Stromal cell of bone marrow (primary cell): ENCODE measurements at places on chromosomes 2 and 18.

- DNase-seq: no peak
These were observed 60.7 kb downstream of the KCTD18 start for GRCh38 chr2:200449149-200449548.

- DNase-seq: no peak
These were observed 21.0 kb upstream of the PTMA start for GRCh38 chr2:231687133-231687852.

GRCh38 chr2:140498360-140498759 lies 1632.5 kb downstream of the LRP1B start:
- DNase-seq: no peak

DNA sequence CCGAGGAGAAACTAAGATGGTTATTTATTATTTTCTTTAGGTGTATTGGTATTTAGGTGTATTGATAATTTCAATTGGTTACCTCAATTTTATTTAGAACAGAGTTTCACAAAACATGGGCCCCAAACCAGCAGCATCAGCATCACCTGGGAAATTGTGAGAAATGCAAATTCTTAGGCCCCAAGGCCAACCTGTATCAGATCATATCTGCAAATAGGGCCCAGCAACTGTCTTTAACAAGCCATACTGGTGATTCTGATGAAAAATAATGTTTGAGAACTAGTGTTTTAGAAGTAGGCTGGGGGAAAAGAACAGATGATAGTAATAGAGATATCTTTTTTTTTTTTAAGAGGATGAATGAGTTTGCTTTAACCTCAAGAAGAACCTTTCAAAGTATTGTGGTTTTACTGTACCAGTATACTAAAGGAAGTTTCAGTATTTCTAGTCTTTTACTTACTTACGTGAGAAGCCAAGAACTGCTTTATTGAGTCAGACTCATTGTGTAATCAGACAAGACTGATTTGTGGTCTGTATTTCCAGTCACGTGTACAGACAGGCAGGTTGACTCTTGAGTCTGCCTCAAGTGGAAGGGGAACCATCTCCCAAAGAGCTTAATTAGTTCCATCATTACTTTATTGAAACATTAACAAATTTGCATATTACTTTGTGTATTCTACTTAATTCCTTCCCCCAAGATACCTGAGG lies 60.4 kb upstream of the GAREM1 start:
- peak; percentile 16 for DNase-seq

- DNase-seq: peak; percentile 20
These were observed 99.8 kb downstream of the ZNF236 start for GRCh38 chr18:76922107-76922506.

GRCh38 chr18:23401400-23402347 lies 51.4 kb upstream of the RIOK3 start:
- no peak for DNase-seq

DNA sequence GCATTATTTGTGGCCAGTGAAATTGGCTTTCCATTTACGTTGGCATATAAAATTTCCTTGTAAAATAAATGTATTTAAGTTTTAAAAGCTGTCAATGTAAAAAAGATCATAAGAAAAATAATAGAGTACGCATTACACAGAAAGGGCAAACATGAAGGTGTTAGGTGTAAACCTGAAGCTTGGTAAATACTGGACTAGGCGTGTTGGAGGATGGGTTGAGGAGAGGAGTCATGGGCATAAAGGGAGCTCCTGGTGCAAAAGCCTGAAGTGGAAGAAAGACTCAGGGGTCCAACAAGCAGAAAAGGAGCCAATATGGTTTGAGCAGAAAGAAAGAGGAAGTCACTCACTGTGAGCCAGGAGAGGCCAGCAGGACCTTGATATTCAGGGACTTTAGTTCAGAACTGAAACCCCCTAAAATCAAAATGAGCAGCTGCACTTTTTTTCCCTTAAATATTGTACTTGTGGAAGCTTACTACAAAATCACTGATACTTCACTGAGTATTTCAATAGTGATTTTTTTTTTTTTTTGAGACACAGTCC lies 24.4 kb downstream of the SP5 start:
- no peak for DNase-seq
